ENCODE measurements at places on chromosomes 13 and 19.

DNA sequence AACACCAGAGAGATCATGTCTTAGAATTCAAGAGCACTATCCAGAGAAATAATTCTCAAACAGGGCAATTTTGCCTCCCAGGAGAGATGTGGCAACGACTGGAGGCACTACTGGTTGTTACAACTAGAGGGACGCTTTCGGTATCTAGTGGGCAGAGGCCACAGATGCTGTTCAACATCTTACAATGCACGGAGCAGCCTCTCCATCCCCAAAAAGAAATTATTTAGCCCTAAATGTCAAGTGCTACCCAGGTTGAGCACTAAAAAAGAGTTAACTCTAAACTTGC is 78.6 kb downstream of the ABCC4 start:
- DNase-seq: no peak

- no peak for DNase-seq
These were observed 112.3 kb downstream of the MIPEP start for GRCh38 chr13:23776698-23777574.

GRCh38 chr13:98203646-98204326 is 26.7 kb upstream of the RNF113B start:
- DNase-seq: peak; percentile 29

GRCh38 chr19:33388231-33388724 is 14.8 kb downstream of the CEBPG start:
- DNase-seq: no peak

DNA sequence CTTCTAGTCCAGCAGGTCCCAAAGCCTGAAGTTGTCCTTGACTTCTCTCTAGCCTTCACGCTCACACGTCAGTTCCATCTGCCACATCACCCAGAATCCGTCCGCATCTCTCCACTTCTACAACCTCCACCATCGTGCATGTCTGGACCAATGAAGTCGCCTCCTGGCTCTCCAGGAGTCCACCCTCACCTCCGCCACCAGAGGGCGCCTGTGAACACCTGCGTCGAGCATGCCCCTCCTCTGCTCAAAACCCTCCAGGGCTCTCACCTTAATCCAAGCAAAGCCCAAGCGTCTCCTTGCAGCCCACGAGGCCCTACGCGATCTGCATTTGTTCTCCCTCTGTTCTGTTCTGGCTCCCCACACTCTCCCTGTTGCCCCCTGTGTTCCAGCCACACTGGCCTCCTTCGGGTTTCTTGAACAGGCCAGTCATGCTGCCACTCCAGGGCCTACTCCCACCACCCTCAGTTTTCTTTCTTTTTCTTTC is 3.7 kb downstream of the USHBP1 start:
- peak; percentile 68 for DNase-seq

GRCh38 chr19:6674868-6675305 is 4.9 kb upstream of the TNFSF14 start:
- DNase-seq: peak; percentile 47

DNA sequence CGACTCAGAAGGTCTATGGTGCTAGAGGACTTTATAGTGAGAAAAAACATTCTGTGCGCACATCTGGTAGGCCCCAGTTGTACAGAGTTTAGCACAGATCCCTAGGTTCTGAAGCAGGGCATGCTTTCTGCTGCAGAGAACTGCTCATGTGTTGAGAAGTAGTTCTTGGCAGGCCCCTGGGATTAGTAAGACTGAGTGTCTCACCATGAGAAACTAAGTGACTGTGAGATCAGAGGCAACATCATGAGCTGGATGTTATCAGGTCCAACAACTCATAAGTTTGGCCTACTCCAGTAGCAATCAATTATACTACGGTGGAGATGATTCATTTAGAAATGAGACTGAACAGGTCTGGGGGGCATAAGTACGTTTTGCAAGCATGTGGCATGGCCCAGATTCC is 507.4 kb upstream of the KLF12 start:
- DNase-seq: peak; percentile 47

- no peak for DNase-seq
These were observed at the start of gene IGFL2 for GRCh38 chr19:46147791-46148288. Gene IGFL2, plus strand, starts transcription at chr19:46148238. Its CDS starts 41 bp downstream, at chr19:46148279.

DNA sequence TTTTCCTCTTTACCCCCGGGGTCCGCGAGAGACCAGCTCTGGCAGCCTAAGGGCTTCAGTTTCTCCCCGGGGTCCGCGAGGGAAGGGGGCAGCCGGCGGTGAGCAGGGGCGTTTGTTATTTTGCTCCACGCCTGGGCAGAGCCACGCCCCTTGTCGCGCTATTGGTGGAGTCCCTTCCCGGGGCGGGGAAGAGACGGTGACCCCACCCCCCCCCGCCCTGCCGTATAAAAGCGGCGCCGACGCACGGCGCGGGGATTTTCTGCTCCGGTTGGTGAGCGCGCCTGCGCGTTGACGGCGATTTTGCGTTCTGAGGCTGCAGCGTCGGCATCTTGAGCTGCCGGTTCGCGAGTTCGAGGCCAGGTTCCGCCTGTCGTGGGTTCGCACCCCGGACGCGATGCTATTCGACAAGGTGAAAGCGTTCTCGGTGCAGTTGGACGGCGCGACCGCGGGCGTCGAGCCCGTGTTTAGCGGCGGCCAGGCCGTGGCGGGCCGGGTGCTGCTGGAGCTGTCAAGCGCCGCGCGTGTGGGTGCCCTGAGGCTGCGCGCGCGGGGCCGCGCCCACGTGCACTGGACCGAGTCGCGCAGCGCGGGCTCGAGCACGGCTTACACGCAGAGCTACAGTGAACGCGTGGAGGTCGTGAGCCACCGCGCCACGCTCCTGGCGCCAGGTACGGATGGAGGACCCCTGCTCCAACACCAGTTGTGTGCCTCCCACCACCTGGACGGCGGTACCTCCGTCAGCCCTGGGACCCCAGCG is at the start of gene ARRDC2:
TSS of gene ARRDC2 (plus strand) at position 254 of the 757 bp plus-strand sequence. CDS start at position 395, 141 bp downstream.
- peak; percentile 77 for DNase-seq

DNA sequence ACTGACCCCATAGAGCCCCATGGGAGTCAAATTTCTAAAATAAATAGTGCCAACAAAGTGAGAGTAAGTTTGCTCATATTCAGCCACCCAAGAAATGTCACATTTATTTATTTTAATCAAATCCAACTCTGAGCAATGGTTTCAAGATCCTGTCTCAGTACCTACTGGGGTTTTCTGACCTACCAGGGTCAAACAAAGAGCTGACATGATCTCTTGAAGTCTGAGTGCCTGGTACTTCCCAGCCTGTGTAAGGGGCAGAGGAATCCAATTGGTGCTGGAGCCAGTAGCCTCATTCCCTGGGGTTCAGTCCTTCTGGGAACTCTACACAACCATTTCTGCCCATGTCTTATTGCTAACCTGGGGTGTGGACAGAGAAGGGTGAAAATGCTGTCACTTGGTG is 104.6 kb upstream of the SERP2 start:
- DNase-seq: no peak

DNA sequence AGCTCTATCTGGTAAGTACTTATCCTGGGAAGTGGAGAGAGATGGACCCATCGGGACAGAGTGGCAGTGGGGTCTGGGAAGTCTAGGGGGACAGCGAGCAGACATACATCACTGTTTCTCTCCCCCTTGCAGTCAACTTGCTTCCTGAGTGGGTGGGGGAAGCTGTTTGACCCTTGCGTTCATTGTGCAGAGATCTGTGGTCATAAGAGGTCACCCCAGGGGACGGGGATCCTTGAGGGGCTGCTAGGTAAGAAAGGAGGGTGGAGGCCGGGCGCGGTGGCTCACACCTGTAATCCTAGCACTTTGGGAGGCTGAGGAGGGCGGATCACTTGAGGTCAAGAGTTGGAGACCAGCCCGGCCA is 474 bp downstream of the ARHGEF18 start:
- no peak for DNase-seq

DNA sequence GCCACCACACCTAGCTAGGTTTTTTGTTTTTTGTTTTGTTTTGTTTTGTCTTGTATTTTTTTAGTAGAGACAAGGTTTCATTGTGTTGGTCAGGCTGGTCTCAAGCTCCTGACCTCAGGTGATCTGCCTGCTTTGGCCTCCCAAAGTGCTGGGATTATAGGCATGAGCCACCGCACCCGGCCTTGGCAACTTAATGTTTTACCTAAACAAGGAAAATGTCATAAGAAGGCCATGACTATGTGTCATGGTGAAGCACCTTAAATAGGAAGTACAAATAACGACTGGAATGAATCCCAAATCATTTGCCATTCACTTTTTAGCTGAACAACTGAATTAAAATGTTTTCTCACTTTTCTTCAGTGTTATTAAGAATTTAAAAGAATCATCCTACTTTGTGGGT is 465.2 kb downstream of the KCTD12 start:
- DNase-seq: no peak

DNA sequence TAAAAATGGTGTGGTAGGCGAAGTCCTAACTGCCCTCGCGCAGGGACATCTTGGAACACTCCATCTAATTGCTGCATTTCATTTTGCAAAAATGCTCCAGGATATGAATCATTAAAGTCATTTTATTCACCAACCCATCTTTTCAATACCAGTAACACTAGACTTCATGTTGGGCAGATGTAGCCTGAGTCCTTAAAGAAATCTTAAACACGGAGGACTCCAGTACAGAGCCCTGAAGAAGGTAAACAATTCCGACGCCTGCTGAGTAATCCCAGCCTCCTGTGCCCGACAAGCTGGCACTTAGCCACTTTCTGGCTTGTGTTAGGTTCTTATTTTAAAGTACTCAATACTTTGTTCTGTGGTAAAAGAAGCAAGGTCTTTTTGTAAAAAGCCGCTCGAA is 58.0 kb upstream of the IRS2 start:
- DNase-seq: peak; percentile 56

DNA sequence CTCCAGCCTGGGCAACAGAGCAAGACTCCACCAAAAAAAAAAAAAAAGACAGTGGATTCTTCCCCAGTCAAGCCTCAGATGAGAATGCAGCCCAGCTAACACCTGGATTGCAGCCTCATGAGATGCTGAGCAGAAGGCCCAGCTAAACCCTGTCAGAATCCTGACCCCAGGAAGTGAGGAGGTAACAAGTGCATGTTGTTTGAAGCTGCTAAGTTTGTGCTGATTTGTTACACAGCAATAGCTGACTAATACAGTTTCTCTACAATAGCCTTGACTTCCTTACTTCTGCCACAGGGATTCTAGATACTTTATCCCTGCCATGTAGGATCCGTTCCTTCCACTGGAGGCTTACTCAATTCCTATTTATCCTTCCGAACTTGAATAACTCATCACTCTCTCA is 20.5 kb downstream of the TMPRSS9 start:
- DNase-seq: no peak

GRCh38 chr19:23509686-23510450 is 114.6 kb upstream of the ZNF91 start:
- peak; percentile 74 for DNase-seq

GRCh38 chr19:18768997-18769891 is 21.9 kb downstream of the COMP start:
- no peak for DNase-seq

DNA sequence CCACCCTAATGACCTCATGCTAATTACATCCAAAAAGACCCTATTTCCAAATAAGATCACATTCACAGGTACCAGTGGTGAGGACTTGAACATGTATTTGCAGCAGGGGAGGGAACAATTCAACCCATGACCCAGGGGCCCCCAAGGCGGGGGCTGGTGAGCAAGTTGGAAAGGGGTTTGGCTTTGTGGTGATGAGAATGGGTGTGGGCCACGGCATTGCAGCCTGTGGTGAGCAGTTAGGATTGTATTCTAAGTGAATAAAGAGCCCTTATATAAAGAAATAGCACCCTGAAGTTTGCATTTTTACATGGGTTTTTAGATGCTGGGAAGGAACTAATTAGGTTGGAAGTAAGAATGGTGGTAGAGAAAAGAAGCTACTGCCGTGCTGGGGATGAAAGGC is 694.2 kb downstream of the EFNB2 start:
- DNase-seq: no peak

DNA sequence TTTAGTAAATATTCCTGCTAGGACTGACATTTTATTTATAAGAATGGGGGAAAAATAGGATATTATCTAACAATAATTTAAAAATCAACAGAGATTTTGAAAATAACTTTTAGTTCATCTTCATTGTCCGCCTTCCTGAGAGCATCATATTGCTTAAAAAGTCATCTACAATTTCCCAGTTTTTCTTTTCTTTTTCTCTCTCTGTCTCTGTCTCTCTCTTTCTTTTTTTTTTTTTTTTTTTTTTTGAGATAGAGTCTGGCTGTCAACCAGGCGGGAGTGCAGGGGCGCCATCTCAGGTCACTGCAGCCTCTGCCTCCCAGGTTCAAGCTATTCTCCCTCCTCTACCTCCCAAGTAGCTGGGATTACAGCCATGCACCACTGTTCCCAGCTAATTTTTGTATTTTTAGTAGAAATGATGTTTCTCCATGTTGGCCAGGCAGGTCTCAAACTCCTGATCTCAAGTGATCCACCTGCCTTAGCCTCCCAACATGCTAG is 276.3 kb downstream of the DACH1 start:
- DNase-seq: no peak

DNA sequence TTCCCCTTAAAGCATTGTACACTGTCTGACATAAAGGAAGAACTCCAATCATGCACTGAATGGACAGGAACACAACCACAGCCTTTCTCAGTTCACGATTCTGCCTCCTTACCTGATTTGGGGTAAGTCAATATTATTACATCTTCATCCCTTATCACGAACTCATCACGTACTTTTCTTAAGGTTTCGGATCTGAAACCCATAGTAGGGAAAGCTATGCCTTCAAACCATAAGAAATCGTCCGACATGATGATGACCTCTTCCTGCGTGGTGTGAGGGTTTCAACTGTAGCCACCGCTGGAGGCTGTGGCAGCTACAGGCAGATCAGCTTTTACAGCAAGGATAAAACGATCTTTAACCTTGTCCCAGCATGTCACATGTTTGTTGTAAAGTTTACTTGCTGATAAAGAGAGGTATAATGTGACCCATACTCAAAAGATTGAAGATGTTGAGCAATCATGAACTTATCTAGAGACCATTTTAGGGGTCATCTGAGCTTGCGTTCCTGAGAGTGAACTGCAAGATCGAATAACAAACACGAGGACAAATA is at the start of gene SULT2A1:
TSS of gene SULT2A1 (minus strand) at position 306 of the 550 bp plus-strand sequence. CDS start at position 248, 58 bp downstream.
- DNase-seq: no peak

GRCh38 chr13:31310356-31310755 is 110.6 kb downstream of the B3GLCT start:
- DNase-seq: no peak

- peak; percentile 39 for DNase-seq
These were observed 729 bp upstream of the ARID3A start for GRCh38 chr19:925087-925525.

- no peak for DNase-seq
These were observed 2.7 kb downstream of the PRKACA start for GRCh38 chr19:14114854-14115253.

- DNase-seq: peak; percentile 5
These were observed 133.7 kb downstream of the RAP2A start for GRCh38 chr13:97567510-97568243.

- DNase-seq: no peak
These were observed 61.0 kb upstream of the SPATA13 start for GRCh38 chr13:24099490-24099889.

DNA sequence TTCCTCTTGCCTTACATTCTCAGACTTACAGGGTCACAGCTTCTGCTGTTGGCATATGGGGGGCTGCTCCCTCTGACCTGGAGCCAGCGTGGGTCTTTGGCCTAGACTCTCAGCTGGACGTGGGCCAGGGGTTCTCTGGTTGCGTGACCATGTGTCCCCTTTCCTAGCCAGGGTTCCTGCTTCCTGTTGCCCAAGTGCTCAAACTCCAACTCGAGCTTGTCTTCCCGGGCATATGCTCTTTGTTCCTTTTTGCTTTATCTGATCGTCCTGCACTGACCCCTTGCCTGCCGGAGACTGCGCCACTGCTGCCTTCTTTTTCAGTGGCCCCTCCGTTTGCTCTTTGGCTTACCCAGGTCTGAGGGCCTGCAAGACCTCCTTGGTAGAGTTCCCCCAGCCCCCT is 25.3 kb upstream of the GPR183 start:
- DNase-seq: no peak

Measured in HFFc6 (cell line).